ENCODE measurements at places on chromosomes 1 and 21.

DNA sequence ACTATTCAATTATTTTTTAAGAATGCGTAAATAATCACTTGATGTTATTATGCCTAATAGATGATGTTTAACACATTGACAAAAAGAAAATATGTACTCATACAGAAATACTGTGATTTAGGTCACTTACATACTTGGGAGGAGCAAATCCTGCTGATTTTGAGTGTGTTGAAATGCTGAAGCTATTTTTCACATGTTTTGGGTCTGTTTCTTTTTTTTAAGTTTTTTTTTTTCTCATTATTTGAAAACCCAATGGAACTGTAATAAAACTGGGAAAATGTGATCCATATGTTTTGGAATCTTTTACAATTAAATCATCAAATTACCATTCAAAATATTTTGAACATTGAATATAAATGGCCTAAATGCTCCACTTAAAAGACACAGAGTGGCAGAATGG is 366.2 kb upstream of the ADAMTS5 start:
- DNase-seq: no peak

DNA sequence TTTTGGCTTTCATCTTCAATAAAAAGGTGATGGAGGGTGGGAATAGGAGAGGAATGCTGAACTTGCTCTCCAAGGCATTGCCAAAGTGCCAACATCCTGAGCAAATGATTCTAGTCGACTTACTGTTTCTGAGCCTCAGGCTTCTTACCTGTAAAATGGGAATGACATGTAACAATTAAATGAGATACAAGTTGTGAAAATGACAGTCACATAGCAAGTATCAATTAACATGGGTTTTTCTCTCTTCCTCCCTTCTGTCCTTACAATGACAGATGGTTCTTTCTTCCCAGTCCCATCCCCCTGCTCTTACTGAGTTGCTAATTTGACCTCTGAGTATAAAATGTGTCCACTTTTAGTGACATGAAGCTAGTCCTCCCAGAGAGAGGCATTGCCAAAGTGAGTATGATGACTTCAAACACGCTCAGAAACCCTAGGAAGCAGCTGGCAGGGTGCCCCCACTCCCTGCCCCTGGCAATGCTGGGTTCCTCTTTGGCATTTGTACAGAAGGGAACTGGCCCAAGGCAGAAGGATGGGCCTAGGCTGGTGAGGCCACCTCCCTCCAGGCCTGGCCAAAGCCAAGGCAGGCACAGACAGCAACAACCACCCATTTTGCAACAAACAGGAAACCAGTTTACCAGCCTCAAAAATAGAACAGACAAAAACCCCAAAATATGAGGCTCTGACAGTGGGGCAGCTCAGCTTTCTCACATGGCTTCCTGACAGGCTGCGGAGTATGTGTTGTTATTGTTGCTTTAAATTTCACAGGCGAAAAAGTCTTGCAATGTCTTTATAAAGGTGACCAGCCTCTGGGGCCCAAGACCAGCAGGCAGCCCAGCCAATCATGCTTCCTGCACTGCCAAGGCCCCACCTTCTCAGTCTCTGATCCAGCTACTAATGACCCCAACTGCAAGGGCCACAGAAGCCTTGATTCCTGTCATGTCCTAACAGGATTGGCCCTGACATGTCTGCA is 115.9 kb downstream of the HIVEP3 start:
- no peak for DNase-seq

DNA sequence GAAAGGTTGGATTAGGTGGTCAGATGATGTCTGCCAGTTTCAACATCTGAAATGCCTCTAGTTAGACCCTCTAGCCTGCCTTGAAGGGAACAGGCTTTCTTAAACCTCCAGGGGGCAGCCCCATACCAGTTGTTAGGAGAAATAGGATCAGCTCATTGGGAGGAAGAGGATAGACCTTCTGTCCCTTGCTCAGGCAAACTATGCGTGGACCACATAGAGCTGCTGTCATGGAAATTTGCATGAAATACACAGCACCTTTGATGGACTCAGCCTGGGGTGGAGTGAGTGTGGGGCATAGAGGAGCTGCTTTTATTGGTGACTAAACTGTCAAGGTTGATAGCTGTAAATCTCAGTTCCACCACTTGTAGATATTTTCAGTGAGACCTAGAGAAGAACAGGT is 38.4 kb upstream of the SPAG17 start:
- no peak for DNase-seq

DNA sequence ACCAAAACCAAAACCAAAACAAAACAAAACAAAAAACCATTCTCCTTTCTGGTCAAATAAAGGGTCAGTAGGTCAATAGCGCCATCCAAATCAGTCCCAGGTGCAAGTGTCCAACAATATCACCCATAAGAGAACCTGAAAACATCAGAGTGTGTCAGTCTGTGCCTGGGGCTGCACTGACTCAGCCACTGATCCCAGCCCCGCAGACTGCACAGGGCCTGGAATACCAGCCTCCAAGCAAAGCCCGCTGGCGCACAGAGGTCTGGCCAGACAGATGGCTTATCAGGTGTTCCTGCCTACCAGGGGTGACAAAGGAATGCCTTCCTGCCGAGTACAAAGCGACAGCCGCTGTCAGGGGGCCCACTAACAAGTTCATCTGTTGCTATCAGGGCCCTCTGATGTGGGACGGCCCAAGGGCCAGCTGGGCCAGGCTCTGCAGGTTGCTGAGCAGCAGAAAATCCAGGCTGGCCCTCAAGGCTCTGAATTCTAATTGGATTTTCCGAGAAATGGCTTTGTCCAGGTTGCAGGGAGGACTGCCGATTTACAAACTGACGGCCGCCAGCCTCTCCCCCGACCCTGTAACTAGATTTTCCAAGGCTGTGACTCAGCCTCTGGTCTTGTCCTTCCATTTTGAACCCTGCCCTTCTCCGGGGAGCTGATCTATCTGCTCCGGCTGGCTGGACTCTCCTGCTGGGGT is 13.7 kb upstream of the TMEM51 start:
- no peak for DNase-seq

- DNase-seq: no peak
Measured at GRCh38 chr1:19232524-19232846, 18.8 kb downstream of the EMC1 start.

DNA sequence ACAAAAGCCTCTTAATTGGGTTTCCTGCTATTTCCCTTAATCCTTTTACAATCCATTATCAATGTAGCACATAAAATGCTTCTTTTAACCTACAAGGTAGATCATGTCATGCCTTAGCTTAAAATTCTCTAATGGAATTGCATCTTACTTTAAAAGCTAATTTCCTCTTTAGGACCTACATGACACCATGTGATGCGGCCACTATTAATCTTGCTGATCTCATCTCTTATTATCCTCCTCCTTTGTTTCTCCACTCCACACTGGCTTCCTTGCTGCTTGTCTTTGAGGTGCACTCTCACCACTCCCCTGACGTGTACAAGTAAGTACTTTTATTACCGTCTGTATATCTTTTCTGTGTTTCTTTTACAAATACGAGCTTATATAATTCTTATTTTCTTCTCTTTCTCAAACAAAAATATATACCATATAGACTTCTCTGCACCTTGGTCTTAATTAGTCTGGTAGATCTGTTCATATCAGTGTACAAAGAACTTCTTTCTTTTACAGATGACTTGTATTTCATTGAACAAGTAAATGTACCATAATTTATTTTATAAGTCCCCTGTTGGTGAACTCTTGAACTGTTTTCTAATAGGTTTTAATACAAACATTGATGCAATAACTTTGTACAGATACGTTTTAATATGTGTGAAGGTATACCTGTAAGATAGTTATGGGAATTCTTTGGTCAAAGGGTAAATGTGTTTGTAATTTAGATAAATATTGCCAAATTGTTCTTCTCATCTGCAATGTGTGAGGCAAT is 28.2 kb downstream of the GPR88 start:
- DNase-seq: no peak

DNA sequence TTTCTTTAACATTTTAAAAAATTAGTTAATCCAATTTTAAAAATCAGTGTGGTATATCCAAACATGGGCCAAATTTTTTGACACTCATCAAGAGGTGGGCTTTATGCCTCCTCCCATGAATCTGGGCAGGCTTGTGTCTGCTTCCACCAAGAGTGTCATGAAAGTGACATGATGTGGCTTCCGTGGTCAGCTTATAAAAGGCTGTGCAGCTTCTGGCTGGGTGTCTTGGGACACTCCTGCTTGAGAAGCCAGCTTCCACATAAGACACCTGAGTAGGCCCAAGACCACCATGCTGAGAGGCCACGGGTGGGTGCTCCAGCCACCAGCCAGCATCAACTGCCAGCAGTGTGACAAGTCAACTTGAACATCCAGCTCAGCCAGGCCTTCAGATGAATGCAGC is 74.3 kb upstream of the RUNX3 start:
- no peak for DNase-seq

- no peak for DNase-seq
Measured at GRCh38 chr1:36673202-36673601, 190.5 kb upstream of the CSF3R start.

DNA sequence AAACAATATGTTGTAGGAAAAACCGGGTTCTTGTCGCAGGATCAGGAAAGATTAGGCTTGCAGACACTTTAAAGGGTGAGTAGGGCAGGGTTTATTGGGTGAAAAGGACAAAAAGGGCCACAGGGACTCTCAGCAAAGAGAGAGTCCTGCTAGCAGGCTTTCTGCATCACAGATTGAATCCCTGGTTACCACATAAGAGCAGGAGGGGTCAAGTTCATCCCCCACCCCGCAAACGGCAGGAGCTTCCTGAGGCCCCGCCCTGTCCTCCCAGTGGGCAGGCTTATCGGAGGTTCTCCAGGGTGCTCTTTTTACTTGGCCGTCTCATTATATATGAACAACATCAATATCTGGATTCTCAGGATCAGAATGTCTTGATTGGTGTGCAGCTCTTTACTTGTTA is 47.7 kb downstream of the SYCP1 start:
- DNase-seq: no peak

DNA sequence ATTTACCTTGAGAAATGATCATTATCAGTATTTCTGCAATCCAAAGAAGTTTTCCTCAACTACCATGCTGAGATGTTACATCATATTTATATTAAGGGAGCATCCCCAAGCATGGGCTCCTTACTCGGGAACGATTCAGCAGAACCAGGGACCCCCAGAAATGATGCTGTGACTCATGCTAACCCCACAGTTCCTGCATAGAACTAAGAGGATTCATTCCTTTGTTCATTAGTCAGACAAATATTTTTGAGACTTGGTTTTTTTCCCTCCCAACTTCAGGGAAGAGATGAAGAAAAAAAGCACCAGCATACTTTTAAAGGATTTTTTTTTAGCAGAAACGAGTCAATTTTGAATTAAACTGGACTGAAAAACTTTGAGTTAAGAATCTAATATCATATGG is 49.2 kb upstream of the COL24A1 start:
- DNase-seq: no peak

DNA sequence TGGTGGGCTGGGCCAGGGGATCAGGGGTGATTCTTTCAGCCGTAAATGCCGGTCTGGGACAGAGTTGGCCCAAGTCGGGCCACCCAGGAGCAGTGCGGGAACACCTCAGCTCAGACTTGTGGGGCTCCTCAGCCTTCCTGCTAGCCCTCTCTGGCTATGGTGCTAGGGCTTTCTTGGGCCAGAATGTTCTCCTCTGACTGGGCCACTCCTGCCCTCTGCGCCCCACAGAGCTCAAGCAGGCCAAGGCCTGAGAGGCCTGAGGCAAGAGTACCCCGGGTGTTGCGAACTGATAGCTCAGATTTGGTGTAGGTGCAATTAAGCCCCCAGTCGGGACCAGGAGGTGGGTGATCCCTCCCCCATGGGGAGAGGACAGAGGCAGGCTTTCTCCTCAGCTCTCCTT is 51.8 kb downstream of the LGR6 start:
- DNase-seq: no peak

GRCh38 chr1:30001011-30001731 is 722.2 kb downstream of the MATN1 start:
- DNase-seq: no peak

- no peak for DNase-seq
Measured at GRCh38 chr1:81053826-81054225, 746.9 kb upstream of the ADGRL2 start.
